Bronchial smooth muscle cell (primary cell): ENCODE measurements at places on chromosomes 3 and 15. TPM values are rescaled to one million over a fixed set of nuclear protein-coding genes. Genes with fewer than 3 reads are reported as not detected.

HIGD2B gene
- total RNA-seq = under 0.01 TPM in 1 of 2 replicates, not detected in the other

LMAN1L gene
- total RNA-seq = not detected in 2 replicates

EAF2 gene
- 1.4 and 3.7 TPM in 2 replicates for total RNA-seq

CLSTN2 gene
- 0.09 and 0.16 TPM in 2 replicates for total RNA-seq
